T-helper 9 cell (primary cell): ENCODE measurements at places on chromosomes 12 and 14.

DNA sequence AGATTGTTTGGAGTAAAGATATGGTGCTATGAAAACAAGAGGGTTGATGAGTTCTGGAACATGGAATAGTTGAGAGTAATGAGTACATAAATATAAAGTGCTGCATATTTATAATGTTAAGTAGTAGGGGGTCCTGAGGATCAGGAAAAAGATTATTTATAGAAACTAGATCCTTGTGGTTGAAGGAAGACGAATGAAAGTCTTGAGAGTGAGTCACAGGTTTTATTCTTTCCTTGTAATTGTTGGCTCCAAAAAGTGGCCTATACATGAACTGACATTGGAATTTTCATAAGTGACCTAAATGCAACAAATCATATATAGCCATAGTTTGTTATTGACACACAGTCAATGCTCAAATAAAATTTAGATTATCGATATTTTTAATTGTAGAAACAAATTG is 440.4 kb upstream of the PRICKLE1 start:
- DNase-seq, result no peak

DNA sequence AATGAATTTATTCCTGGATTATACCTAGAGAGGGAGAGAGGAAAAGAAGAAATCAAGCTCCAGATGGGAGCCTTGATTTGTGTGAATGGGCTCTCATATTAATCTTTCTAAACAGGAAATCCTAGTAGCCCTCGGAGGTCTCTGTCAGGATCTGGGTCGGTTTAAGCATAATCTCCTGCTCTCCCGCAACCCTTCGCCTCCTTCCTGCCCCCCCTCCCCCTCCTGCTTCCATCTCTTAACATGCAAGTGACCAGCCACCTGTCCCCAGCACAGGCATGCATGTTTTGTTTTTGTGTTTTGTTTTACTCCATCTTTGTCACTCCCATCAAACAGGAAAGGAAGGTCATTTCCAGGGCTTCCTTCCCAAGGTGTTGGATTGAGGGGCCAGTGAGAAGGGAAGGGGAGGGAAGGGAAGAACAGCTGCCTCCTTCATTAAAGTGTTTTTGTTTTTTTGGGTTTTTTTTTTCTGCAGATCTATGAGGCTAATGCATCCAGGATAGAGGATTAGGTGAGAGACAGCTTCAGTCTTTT is 4.8 kb upstream of the KCNA5 start:
- DNase-seq, result no peak

- no peak for DNase-seq
Measured at GRCh38 chr12:64189530-64189929, 32.6 kb downstream of the KICS2 start.

GRCh38 chr14:53955671-53956426 is 776 bp downstream of the BMP4 start:
- no peak for DNase-seq

GRCh38 chr12:22275843-22276242 is 58.7 kb downstream of the ST8SIA1 start:
- DNase-seq, result no peak

DNA sequence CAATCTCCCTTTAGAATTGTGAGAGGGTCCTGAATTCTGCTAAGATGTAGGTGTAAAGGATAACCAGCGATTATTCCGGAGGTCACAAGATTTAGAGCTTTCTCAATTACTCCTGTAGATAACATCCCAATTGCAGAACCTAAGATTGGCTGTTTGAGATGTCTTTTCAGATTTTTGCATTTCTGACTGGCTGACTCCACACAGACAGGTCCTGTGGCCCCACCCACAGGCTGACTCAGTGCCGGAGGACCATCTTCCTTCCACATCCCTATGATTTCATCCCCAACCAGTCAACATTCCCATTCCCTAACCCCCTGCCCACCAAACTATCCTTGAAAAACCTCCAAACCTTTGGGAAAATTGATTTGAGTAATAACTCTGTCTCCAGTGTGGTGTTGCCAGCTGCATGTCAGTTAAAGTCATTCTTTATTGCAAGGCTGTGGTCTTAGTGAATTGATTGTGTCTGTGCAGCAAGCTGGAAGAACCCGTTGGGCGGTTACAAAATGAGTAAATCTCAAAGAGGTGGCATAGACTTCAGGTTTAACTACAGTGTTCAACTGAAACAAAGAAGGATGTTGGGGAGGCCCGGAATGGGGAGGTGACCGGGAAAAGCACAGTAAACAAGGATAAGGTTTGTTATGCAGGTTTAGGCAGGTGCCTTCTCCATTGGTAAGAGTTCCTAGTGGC is 10.6 kb downstream of the FNTB start:
- DNase-seq, result no peak

DNA sequence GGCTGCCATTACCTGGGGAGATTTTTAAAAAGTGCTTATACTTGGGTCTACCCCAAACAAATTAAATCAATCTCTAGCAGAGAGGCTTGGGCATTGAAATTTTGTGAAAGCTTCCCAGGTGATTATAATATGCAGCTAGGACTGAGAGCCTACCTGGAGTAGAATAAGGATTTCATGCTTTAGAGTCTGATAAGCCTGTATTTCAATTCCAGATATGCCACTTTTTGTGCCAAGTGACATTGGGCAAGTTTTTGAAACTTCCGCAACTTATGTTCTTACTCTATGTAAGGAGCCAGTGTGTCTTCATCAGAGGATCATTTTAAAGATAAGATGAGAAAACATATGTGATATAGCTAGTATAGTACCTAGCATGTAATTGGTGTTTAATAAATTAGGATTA is 159.8 kb upstream of the LRIG3 start:
- DNase-seq, result no peak

GRCh38 chr12:61821381-61821780 is 438.8 kb upstream of the USP15 start:
- DNase-seq, result no peak
